ENCODE measurements at places on chromosomes 11 and 22.

DNA sequence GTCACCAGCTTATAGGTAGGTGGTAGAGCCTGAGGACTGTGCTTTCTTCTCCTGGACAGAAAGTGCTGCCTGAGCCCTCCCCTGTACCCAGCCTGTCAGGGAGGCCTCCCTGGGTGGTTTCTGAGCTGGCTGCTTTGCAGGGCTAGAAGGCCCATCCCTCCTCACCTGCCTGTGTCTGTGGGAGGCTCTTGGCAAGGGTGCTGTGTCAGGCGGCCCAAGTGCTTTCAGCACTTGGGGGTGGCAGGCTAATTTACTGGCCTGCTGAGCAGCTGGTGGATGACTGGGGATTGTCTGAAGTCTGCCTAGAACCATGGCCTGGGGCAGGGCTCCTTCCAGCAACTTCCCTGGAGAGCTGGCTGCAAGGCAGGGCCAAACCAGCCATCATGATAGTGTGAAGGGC lies 139.0 kb upstream of the NAV2 start:
- no peak overlapping the region for H3K27ac ChIP-seq
- H3K27me3 ChIP-seq, result peaks cover 28% of the 10 kb centered on the region
- H3K4me1 ChIP-seq, result no peaks in the 10 kb centered on the region

- H3K27ac ChIP-seq, result no peak overlapping the region
- H3K36me3 ChIP-seq, result peaks cover 4% of the 10 kb centered on the region
- no peak for DNase-seq
These were observed 22.7 kb upstream of the PLEKHB1 start for GRCh38 chr11:73623686-73624085.

DNA sequence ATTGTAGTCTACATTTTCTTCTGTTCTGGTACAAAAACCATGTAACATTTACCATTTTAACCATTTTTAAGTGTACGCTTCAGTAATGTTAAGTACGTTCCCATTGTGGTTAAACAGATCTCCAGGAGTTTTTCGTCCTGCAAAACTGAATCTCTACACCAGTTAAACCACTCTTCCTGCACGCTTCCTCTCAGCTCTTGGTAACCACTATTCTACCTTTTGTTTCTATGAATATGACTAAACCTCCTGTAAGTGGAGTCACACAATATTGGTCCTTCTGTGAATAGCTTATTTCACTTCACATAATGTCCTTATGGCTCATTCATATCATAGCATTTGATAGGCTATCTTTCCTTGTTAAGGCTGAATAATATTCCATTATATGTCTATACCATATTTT lies 7.1 kb upstream of the EXT2 start:
- H3K4me3 ChIP-seq, result no peak overlapping the region
- no peaks in the 10 kb centered on the region for H3K36me3 ChIP-seq
- H3K27me3 ChIP-seq, result no peaks in the 10 kb centered on the region
- no peak for DNase-seq

- H3K4me1 ChIP-seq, result no peaks in the 10 kb centered on the region
- H3K36me3 ChIP-seq, result peaks cover 10% of the 10 kb centered on the region
- H3K27me3 ChIP-seq, result no peaks in the 10 kb centered on the region
- no peak for DNase-seq
- no peak overlapping the region for H3K4me3 ChIP-seq
- H3K27ac ChIP-seq, result no peak overlapping the region
These were observed 29.4 kb downstream of the IGHMBP2 start for GRCh38 chr11:68932933-68933577.

DNA sequence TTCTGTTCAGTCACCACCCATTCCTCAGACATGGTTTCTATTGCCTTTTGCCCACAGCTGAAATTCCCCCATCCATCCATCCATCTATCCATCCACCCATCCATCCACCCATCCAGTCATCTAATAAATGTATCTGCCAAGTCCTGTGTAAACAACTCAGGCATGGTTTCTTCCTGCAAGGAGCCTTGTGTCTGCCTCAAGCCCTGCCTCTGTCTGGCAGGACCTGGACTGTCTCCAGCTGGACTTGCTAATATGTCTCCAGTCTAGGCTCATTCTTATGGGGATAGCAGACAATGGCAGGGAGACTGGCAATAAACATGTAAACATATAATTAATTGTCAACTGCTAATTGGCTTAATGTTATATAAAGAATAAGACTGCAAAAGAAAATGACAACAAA lies 64.7 kb upstream of the AMPD3 start:
- H3K4me1 ChIP-seq, result no peaks in the 10 kb centered on the region
- no peaks in the 10 kb centered on the region for H3K36me3 ChIP-seq
- H3K27me3 ChIP-seq, result peaks cover 80% of the 10 kb centered on the region

- H3K27me3 ChIP-seq, result peaks cover 29% of the 10 kb centered on the region
- no peak for DNase-seq
- H3K4me1 ChIP-seq, result no peaks in the 10 kb centered on the region
- H3K36me3 ChIP-seq, result peaks cover 1% of the 10 kb centered on the region
- no peak overlapping the region for H3K4me3 ChIP-seq
- H3K27ac ChIP-seq, result no peak overlapping the region
These were observed 129.1 kb downstream of the APOL5 start for GRCh38 chr22:35846804-35847203.

GRCh38 chr11:689625-690024 lies 5.4 kb downstream of the DEAF1 start:
- H3K27me3 ChIP-seq, result no peaks in the 10 kb centered on the region
- peaks cover 24% of the 10 kb centered on the region for H3K4me1 ChIP-seq
- H3K36me3 ChIP-seq, result peaks cover 37% of the 10 kb centered on the region
- H3K27ac ChIP-seq, result no peak overlapping the region

DNA sequence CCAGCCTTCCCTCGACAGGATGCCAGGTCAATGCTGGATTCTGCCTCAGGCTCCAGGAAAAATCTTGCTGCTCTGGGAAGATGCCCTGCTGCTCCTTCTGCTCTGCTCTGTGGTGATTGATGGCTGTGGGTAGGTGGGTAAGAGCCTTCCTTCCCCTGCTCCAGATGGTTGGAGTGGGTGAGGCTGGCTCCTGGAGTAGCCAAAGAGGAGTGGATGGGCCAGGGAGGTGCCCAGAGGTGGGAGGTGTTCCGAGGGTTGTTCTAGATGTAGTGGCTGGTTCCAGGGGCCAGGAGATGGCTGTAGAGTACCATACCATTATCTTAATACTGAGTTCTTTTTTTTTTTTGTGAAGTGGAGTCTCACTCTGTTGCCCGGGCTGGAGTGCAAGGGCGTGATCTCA lies 99.6 kb upstream of the THY1 start:
- H3K4me3 ChIP-seq, result no peak overlapping the region
- peaks cover 69% of the 10 kb centered on the region for H3K27me3 ChIP-seq
- H3K27ac ChIP-seq, result no peak overlapping the region
- DNase-seq, result no peak

- DNase-seq, result no peak
- no peaks in the 10 kb centered on the region for H3K4me1 ChIP-seq
- no peak overlapping the region for H3K4me3 ChIP-seq
- H3K36me3 ChIP-seq, result peaks cover 2% of the 10 kb centered on the region
- H3K27me3 ChIP-seq, result no peaks in the 10 kb centered on the region
- H3K27ac ChIP-seq, result no peak overlapping the region
These were observed 67.8 kb upstream of the LIN7C start for GRCh38 chr11:27574342-27574741.

DNA sequence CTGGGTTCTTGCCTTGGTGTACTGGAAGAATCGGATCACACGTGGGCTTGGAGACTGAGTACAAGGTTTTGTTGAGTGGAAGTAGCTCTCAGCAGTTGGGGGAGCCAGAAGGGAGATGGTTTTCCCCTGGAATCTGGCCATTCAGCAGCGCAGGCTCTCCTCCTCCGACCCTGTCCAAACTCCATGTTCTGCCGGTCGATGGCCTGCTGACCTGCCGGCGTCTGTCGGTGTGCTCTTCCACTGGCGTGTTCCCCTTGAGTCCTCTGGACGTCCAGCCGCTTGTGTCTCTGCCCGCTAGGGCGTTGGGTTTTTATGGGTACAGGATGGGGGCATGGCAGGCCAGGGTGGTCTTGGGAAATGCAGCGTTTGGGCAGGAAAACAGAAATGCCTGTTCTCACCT lies 38.5 kb upstream of the SLN start:
- DNase-seq, result no peak
- H3K27me3 ChIP-seq, result peaks cover 35% of the 10 kb centered on the region
- no peaks in the 10 kb centered on the region for H3K36me3 ChIP-seq
- H3K27ac ChIP-seq, result no peak overlapping the region
- H3K4me3 ChIP-seq, result no peak overlapping the region
- H3K4me1 ChIP-seq, result no peaks in the 10 kb centered on the region

DNA sequence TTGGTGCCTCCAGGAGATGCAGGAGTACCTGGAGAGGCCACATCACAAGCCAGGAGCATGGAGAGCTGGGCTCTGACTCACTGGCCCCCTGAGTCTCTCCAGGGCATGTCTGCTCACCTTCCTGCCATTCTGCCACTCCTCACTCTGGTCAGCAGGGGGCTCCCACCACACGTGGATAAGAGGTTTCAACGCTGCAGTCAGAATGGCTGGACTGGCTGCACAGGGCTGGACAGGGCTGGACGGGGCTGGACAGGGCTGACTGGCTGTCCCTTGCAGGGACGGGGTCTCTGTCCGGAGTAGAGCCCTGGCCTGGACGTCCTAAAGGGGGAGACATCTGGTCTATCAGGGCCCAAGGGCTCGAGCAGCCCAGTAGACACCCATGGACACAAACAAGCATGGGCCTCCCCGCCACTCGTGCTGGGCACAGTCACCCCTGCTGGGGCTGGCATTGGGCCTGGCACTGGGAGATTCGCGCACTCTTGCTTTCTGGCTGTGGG lies 34.6 kb downstream of the CYTH4 start:
- H3K27ac ChIP-seq, result no peak overlapping the region
- peaks cover 22% of the 10 kb centered on the region for H3K36me3 ChIP-seq
- no peak overlapping the region for H3K4me3 ChIP-seq
- H3K27me3 ChIP-seq, result no peaks in the 10 kb centered on the region

DNA sequence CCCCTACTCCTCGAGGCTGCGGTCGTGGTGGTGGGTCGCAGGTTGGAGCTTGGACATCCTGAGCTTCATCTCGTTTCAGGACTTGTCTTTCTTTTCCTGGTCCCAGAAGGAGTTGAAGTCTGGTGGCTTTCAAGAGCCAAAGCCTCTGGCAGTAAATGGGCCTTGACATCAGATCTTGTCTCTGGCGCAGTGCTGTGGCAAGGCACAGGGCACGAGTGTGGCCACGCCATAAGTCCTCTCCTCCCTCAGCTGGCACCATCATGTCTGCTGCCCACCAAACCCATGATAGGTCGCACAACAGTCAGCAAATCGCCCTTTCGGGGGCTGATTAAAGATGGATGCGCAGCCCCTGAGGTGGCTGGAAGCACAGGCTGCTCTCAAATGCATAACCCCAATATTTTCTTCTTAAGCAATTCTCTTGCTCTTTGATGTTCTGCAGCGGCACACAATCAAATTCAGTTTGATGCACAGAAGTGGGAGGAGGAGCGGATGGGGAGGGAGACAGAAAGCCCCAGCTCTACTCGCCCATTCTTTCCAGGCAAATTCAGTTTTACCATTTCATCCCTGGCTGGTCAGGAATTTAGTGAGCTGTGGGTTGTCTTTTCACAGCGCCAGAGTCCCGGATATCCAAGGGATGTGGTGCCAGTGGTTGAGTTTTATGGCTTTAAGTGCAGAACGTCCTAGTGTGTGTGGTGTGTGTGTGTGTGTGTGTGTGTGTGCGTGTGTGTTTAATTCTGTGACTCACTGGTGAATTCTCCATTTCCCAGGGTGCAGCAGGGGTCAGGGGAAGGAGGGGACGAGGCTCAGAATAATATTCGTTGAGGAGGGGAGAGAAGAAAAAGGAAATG lies 162.0 kb downstream of the DSCAML1 start:
- no peak for DNase-seq
- peaks cover 4% of the 10 kb centered on the region for H3K27me3 ChIP-seq
- no peak overlapping the region for H3K4me3 ChIP-seq
- H3K36me3 ChIP-seq, result no peaks in the 10 kb centered on the region
- H3K27ac ChIP-seq, result no peak overlapping the region
- no peaks in the 10 kb centered on the region for H3K4me1 ChIP-seq

- no peaks in the 10 kb centered on the region for H3K4me1 ChIP-seq
- H3K4me3 ChIP-seq, result no peak overlapping the region
- no peak for DNase-seq
- H3K36me3 ChIP-seq, result peaks cover 1% of the 10 kb centered on the region
These were observed 20.2 kb upstream of the CALCB start for GRCh38 chr11:15053191-15053685.

GRCh38 chr11:72250661-72251464 lies 6.9 kb upstream of the PHOX2A start:
- no peaks in the 10 kb centered on the region for H3K4me1 ChIP-seq
- no peak overlapping the region for H3K27ac ChIP-seq
- H3K27me3 ChIP-seq, result peaks cover 42% of the 10 kb centered on the region
- H3K4me3 ChIP-seq, result no peak overlapping the region
- peaks cover 2% of the 10 kb centered on the region for H3K36me3 ChIP-seq

DNA sequence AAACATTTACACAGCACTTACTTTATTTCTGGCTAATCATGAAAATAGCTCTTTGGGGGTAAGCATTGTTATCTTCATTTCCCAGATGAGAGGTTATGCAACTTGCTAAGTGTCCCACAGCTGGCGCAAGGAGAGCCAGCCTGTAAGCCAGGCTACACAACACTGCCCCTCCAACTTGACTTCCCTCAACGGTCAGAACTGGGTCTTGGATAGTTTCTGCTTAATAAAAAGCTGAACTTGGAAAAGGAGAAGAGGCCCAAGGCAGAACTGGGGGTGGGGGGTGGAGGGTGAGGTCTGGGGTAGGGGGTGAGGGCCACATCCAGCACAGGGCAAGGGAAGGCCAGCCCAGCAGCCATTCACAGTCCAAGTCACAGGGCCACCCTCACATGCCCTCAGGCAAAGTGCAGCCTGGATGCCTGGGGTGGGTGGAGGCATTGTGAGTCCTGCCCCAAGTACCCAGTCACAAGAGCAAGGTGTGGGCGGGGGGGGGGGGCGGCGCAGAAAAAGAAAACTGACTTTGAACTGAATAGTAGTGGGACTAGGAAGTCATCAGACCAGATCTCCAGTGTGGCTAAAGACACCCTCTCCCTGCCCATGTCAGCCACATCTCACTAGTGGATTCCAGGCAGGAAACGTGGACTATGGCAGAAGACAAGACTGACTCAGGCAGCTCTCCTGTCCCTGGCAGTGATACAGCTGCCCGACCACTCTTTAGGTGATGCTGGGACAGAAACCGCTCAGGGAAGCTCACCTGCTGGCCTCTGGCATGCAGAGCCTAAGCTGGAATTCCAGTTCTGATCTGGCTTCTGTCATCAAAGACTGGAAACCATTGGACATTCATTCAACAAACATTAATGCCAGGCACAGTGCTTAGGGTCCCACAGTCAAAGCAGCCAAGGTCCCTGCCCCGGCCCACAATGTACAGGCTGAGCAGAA lies 52.4 kb downstream of the PACSIN2 start:
- peaks cover 68% of the 10 kb centered on the region for H3K4me1 ChIP-seq
- no peak overlapping the region for H3K4me3 ChIP-seq
- peaks cover 26% of the 10 kb centered on the region for H3K36me3 ChIP-seq
- no peaks in the 10 kb centered on the region for H3K27me3 ChIP-seq
